ENCODE measurements at places on chromosomes 5 and 9. TPM values are rescaled to one million over a fixed set of nuclear protein-coding genes. Genes with fewer than 3 reads are reported as not detected.

DNA sequence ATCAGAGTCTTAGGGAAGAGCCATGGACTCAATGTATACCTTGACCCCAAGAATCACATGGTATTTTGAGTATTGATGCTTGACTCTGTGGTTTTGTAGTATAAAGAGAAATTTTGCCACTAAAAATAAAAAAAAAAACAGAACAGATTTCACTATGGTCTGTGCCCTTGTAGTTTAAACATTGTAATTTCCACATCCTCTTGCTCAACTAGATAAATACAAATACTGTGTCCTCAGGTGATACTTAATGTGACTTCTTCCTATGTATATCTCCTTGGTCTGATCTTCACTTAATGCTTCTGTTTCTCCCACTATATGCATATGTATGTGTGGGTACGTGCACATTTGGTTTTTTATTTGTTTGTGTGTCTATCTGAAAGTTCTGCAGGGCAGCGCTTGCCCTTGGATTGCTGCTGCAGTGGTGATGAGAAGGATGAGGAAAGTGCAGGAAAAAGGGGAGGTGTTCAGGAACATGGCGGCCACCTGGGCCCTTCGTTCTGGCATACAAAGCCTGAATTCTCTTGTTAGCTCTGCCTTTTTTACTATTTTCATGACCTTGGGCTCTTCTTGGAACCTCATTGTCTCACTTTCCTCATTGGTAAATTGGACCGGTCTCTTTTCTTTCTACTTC is 222.2 kb downstream of the MAST4 start:
- DNase-seq = no peak

ARHGEF37 gene
- 0.15 TPM for total RNA-seq

DNA sequence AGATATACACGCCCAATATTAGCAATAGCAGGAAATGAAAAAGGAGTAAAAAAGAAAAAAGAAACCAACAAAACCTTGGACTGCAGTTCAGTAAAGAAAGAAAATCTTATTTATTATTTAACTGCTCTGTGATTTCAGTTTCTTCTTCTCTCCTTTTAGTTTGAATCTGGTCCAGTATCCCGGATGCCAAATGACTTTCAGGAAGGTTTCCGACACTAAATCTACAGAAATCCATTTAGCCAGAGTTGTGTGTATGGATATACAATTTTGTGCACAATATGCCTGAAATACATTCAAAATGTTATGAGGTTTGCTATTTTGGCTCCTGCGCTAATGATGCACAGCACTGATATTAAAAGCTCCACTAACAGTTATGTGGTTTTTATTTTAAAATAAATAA is 64.5 kb downstream of the FBXL7 start:
- no peak for DNase-seq

DNA sequence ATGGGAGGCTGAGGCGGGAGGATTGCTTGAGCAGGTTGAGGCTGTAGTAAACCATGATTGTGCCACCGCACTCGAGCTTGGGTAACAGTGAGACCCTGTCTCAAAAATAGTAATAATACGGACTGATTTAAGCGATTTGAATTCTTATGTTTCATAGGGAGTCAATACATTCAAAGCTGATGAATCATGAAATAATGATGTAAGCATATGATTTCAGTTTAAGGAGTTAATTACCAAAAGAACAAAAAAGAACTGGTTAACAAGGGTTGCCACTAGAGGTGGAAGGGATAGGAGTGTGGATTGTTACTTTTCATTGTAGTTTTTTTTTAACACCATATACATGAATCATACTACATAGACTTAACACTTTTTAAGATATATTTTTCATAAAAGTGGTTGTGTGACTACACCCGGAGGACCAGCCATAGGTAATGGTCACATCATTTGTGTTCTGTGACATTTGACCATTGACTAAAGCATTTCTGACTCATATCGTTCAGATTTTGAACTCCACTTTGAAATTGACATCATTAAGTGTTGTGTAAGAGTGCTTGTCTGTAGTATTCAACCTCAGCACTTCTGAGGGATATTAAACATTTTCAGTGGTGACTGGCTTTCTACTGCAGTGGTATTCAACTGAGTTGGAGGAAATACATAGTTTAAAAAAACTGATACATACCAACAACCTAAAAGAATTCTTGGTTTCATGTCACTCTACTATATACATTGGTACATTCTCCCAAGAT is 7.0 kb downstream of the TRMT10B start:
- no peak for DNase-seq

DNA sequence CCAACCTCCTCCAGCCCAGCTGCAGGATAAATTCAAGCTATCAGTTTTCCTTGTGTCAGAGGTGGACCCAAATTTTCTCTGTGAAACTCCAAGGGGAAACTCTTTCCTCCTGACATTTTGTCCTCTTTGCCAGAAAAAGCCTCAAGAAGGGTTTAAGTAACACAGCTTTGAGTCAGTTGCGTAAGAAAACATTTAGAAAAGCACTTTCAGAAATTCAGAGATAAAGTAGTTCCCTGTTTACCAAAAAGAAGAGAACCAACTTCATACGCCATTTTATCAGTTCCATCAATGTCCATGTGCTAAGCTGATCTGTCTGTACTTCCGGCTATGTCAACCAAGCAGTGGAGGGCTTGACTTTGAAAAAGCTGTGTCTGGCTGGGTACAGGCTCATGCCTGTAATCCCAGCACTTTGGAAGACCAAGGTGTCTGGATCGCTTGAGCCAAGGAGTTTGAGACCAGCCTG is 19.9 kb upstream of the SUSD1 start:
- no peak for DNase-seq

- DNase-seq = no peak
Measured at GRCh38 chr5:73376618-73377170, 71.9 kb downstream of the FOXD1 start.

GRCh38 chr9:110208031-110208430 is at the start of gene C9orf152:
Gene C9orf152 (minus strand): TSS chr9:110208159. CDS start chr9:110207579, 580 bp downstream.
- peak; percentile 56 for DNase-seq

GRCh38 chr5:17443333-17444130 is 54.5 kb upstream of the TAF11L2 start:
- no peak for DNase-seq

LIX1 gene
- total RNA-seq = not detected

DNA sequence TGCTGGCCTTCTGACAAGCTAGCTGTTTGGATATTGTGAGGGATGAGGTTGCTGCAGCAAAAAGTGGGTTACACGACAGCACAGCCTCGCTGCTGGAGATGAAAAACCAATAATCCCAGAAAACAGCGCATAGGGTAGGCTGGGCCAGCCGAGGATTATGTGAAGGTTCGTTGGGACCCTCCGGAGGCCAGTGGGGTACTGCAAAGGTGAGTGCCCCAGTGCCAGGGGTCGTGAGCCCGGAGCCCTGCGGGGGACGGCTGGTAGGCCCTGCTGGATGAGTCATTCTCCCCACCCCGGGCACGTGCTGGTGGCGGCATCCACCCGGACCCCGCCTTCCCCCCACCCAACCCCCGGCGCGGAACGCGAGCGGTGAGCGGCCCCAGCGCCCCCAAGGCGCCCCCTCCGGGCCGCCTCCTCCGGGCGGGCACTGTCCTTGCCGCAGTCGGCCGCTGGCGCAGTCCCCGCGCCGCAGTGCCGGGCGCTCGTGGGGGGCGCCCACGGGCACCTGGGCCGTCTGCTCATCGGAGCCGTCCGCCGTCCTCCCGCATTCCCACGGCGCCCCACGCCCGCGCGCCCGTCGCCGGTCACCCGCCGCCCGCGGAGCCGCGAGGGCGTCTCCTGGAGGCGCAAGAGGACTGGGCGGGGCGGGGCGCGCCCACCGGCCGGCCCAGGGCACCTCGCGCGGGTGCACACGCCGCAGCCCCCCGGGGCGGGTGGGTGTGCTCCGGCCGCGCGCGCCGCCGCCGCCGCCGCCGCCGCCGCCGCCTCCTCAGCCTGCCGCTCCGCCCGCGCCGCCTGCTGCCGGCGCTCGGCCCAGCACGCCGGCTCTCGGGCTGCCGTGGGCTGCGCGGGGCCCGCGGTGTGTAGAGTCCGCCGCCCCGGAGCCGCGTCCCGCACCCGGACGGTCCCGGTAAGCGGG is at the start of gene PHF24:
Gene PHF24, plus strand, starts transcription at position 794 of the 919 bp plus-strand sequence. CDS start 13,014 bp downstream, outside the sequence.
- no peak for DNase-seq

GRCh38 chr5:33343676-33344327 is 97.0 kb upstream of the TARS1 start:
- DNase-seq = no peak

- no peak for DNase-seq
Measured at GRCh38 chr5:42581845-42582244, 158.6 kb downstream of the GHR start.

- DNase-seq = no peak
Measured at GRCh38 chr9:4836676-4837075, 43.9 kb downstream of the RCL1 start.

DNA sequence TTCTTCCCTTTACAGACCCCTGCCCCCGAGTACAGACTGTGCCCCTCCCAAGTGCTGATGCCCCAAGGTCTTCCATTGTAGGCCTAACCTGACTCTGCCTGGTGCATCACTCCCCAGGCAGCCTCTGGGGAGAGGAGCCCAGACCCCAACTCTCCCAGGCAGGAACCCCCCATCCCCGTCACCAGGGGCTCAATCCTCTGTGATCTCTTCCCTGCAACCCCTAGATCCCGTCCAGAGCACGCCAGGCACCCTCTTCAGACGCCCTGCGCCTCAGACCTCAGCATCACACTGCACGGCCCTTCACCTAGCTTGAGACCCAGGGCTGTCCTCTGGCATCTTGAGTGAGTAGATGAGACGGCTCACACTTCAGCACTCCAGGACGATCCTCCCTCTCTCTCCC is 6.4 kb upstream of the EGR1 start:
- no peak for DNase-seq

ODF2 gene
- 36.0 TPM for total RNA-seq

- DNase-seq = no peak
Measured at GRCh38 chr5:98997000-98997399, 68.2 kb upstream of the CHD1 start.

DNA sequence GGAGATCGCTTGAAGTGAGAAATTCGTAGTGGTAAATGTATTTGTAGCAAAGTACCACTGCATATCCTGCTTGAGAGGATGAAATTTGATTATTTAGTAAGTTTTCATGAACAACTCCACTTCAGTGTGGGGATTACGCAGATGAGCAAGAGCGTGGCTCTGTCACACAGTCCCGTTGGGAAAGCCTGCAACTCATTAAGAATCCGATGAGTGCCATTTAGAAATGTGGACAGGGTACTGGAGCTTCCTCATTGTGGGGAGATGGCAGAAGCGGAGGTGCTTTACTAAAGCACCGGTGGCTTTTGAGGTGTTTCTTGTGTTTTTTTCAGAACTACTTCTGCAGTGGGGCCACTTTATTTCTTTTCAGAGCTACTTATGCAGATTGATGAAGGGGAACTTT is 1.4 kb downstream of the TJP2 start:
- DNase-seq = no peak

PGM5 gene
- 0.08 TPM for total RNA-seq

DNA sequence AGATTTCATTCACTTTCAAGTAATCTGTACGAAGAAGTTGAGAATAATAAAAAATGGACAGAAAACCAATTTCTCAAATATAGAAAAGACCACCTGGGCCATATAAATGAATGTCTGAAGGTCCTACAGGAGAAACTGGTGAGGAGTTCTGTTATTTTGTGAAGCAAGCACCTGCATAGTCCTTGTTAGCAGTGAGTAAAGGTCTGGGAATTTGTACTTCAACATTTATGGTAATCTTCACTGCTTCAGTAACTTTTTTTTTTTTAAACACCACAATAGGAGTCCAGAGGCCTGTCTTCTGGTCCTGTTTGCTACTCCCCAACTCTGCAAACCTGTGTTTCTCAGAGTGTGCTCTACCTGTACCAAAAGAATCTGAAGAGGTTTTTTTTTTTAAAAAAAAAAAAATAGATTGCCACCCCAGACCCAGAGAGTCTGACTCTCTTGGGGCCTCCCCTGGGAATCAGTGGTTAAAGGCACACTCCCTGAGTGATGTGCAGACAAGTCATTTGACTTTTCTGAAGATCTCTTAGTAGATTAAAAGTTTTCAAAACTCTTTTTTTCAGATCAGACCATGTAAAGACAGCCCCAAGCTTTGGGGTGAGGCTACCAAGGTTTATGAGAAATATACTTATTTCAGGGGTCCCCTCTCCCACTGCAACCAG is 55.5 kb downstream of the FAM81B start:
- DNase-seq = no peak

DNA sequence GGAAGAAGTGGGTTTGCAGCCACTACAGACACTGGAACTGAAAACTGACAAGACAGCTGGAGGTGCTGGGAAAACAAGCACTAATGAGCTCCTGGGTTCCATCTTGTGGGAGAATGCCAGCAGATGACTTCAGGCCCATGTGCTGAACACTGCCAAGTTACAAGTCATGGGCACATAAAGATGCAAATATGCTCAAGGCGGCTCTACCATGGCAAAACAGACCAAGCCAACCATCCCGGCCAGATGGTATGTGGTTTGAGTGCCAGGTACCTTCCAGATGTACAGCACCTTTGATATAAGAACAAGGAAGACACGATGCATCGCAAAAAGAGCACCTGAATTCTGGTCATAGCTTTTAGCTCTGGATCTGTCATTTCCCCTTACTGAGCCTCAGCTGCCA is 19.9 kb downstream of the TNFSF8 start:
- DNase-seq = no peak

DNA sequence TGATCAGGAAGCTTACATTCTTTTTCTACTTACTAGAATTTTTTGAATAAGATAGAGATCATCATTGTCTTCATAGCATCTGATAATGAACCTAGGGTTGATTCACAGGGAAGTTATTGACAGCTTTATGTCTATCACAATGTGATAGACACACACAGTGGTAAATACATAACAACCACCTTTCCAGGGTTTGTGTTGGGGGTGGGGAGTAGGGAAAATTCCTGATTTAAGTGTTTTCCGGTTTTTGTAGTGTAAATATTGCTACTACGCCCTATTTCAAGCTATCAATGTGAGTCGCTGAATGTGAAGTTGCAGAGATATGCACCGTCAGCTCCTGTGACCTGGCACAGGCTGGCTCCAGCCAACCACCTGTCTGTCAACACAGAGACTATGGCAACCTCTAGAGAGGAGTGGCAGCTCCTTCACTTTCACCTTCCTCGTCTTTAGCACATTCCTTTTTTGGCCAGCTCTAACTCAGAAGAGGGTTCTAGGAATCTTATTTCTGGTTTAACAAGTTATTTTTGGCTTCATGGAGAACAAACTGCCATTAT is 224.9 kb downstream of the MAT2B start:
- peak; percentile 43 for DNase-seq

DNA sequence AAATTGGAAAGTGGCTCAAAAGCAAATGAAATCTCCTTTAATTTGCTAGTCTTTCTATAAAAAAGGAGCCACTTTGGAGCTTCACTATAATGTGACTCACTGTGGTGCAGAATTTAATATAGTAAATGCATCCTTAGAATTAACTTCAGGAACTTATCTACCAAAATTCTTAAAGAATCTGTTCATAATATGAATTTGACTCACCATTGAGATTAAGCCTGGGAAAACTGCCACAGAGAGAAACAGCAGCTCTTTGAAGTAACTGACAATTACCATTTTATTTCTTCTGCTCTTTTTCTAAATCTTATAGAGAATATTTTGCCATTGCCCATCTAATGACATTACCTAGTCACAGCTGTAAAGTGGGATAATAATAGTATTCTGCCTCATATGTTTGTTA is 211.9 kb upstream of the CDH6 start:
- DNase-seq = no peak

SEMA5A gene
- not detected for total RNA-seq

SLCO4C1 gene
- not detected for total RNA-seq

IRX1 gene
- total RNA-seq = not detected

GRCh38 chr9:101849102-101849707 is 110.8 kb upstream of the GRIN3A start:
- no peak for DNase-seq
